ENCODE measurements at places on chromosomes 11 and 22.

DNA sequence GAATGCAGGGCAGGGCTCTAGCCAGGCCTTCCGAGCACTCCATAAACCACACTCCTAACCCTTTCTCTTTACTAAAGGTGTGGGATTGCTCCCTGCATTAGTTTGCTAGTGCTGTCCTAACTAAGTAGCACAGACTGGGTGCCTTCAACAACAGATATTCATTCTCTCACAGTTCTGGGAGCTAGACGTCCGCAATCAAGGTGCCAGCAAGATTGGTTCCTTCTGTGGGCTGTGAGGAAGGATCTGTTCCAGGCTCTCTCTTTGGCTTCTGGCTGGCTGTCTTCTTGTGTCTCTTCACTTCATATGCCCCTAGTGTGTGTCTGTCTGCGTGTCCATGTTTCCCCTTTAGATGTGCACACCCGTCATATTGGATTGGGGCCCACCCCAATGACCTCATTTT, 59.8 kb downstream of the GALNT18 start:
- no peak for DNase-seq

DNA sequence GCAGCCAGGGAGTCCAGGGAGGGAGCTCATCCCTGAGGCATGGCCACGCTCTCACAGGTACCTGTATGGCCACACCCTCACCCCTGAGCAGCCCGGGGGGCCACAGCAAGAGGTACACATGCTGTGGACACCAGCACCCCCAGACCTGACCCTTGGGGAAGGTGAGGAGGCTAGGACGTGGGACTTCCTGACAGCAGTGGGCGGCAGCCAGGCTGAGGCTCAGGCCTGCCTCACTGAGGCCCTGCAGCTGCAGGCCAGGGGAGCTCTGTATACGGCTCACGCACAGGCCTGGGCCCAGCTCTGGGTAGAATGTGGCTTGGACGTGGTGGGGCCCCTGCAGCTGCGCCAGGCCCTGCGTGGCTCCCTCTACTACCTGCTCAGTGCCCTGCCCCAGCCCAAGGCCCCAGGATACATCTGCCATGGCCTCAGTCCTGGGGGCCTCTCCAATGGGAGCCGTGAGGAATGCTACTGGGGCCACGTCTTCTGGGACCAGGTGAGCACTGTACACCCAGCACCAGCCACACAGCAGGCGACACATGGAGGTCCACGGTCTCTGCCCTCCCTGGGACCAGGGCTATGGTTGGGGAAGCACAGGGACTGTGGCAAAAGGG, 1.8 kb downstream of the PGGHG start:
- no peak for DNase-seq

DNA sequence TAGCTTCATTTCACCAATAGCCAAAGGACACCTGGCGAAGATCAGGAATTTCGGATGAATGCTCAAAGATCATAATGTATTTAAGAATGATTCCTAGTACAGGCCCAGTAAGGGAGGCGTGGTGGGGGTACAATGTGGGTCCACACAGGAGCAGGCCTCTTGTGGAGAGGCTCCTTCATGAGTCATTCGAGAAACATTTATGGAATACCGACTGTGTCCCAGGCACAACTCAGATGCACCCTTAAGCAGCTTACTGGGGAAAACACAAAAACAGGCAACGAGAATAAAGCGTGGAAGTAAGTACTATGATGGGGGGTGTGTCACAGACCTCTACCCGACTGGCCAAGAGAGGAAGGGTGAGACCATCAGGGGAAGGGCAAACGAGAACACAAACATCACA, 44.5 kb downstream of the SMCO4 start:
- peak; percentile 31 for DNase-seq

DNA sequence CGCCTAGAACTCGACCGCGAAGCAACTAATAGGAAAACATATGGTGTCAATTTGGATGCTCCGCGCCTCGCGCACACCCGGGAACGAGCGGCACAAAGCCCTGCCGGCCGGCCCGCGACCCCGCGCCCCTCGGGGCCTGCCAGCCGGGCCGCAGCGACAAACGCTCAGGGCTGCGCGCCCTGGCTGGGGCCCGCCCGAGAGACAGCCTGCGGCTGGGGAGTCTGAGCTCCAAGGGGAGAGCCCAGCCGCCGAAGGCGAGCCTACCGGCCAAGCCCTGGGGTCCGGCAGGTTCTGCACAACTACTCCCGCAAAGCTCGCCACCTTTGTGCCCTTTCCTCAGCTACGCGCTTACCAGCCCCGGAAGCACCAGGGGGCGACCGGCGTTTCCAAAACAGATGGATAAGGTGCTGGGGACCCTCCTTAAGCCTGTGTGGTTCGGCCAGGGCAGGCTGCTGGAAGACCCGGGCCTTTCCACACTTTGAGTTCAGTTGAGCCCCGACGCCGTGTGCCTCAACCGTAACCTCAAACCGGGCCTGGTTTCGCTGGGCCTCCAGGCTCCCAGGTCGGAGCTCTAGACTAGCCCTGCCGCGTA, 6.0 kb downstream of the PAX6 start:
- DNase-seq: no peak

- DNase-seq: no peak
Observed at GRCh38 chr11:57815877-57816276, 54.3 kb downstream of the CTNND1 start.

- DNase-seq: no peak
Observed at GRCh38 chr11:3675971-3676370, 4.8 kb upstream of the CHRNA10 start.

GRCh38 chr11:36110668-36111410, 167.0 kb downstream of the LDLRAD3 start:
- no peak for DNase-seq

- no peak for DNase-seq
Observed at GRCh38 chr11:83473743-83474142, 187.6 kb upstream of the CCDC90B start.

- no peak for DNase-seq
Observed at GRCh38 chr11:60378354-60378753, at the start of gene MS4A7. TSS of gene MS4A7 (plus strand) at chr11:60378532. CDS start at chr11:60383142, 4,610 bp downstream.

GRCh38 chr11:76789443-76789719, 6.2 kb downstream of the TSKU start:
- no peak for DNase-seq

DNA sequence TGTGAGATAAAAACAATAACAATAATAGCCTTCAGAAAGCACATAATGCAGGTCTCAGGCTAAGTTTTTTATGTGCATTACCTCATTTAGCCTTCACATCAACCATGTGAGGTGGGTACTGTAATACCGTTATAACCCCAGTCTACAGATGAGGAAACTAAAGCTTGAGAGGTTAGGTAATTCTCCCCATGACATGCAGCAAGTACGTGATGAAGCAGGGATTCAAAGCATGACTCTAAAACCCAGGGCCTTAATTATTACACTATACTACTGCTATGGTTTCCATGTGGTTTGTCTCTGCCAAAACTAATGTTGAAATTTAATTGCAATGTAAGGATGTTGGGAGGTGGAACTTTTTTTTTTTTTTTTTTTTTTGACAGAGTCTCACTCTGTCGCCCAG, 37.7 kb upstream of the FDX1 start:
- DNase-seq: no peak

DNA sequence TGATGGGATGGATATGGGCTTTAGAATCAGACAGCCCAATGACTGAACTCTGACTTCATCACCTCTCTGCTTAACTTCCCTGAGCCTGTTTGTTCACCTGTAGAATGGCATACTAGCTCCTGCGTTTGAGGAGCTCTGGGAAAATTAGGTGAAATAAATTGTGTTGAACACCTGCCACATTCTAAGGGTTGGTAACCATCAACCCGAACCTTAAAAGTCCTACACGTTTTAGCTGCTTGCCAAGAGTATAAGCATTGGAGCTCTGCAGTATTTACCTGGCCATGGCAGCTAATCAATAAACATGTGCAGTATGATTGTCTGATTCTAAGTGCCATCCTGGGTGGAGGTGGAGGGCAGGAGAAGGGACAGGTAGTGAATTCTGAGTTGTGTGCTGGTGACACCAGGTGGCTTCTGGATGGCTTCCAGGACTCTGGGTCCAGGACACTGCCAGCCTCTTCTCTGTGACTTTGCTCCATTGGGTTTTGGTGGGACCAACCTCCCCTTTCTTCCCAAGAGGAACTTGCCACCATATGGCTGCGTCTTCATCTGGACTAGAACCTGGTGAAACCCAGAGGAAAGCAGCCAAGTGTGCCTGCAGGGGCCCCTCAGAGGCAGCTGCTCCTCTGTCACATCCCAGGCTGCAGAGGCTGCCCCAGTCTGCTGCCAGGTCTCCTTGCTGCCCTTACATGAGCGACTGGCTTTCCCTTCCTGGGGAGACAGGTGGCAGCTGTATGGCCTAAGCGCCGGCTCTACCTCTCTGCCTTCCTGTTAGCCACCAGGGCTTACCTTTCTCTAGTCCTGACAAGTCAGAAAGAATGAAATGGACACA, 85.6 kb downstream of the CACNG2 start:
- no peak for DNase-seq

DNA sequence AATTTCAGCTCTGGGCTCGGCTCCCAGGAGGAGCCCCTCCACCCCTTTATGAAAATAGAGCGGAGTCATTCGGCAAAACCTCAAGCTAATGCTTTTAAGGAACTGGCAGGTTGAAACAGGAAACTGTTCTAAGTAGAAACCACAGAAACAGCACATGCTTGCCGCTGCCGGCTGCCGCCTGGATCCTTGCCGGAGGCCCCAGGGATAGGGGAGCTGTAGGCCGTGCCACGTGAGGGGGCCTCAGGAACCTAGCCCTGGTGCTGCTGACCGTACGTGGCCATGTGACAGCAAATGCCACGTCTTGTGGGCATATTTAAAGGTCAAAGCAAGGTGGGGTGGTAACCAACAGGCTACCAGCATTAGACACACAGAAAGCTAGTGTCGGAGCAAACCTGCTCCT, 77.9 kb upstream of the TIMP3 start:
- DNase-seq: peak; percentile 47

DNA sequence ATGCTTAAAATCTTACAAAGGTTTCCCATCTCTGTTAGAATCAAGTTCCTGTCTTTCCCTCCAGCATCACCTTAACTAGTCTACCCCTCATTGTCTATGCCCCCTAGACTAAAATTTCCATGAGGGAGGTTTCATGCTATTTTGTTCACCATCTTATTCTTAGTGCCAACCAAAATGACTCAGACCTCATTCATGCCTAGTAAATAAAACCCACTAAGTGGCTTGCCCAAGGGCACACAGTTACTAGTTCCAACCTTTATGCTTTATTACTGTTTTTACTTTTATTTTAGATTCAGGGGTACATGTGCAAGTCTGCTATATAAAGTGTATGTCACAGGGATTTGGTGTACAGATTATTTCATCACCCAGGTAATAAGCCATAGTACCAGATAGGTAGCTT, 469.1 kb upstream of the FAT3 start:
- DNase-seq: no peak

DNA sequence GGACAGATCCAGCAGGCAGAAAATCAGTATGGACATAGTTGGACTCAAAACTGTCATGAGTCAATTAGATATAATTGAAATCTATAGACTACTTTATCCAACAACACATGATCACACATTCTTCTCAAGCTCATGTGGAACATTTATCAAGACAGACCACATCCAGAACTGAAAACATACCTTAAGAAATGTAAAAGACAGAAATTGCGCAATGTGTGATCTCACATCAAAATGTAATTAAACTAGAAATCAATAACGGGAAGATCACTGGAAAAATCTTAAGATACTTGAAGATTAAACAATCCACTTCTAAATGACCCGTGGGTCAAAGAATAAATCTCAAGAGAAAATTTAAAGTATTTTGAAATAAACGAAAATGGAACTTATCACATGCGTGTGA, 435.3 kb downstream of the OPCML start:
- DNase-seq: no peak

DNA sequence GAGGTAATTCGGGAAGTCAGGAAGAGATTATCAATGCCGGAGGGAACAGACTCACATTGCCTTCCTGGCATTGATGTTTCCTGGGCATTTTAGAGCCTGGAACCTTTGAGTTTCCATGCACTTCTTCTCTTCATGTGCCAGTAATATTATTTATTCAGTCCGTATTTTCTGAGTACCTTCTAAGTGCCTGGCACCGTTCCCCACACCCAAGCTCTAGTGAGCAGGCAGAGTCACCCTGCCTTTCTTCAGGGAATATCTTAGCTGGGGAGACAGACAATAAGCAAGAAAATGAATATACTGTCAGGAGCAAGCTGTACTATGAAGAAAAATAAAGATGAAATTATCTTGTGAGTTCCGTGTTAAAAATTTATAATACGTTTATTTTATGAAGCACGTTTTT, 136.2 kb upstream of the SEZ6L start:
- no peak for DNase-seq

DNA sequence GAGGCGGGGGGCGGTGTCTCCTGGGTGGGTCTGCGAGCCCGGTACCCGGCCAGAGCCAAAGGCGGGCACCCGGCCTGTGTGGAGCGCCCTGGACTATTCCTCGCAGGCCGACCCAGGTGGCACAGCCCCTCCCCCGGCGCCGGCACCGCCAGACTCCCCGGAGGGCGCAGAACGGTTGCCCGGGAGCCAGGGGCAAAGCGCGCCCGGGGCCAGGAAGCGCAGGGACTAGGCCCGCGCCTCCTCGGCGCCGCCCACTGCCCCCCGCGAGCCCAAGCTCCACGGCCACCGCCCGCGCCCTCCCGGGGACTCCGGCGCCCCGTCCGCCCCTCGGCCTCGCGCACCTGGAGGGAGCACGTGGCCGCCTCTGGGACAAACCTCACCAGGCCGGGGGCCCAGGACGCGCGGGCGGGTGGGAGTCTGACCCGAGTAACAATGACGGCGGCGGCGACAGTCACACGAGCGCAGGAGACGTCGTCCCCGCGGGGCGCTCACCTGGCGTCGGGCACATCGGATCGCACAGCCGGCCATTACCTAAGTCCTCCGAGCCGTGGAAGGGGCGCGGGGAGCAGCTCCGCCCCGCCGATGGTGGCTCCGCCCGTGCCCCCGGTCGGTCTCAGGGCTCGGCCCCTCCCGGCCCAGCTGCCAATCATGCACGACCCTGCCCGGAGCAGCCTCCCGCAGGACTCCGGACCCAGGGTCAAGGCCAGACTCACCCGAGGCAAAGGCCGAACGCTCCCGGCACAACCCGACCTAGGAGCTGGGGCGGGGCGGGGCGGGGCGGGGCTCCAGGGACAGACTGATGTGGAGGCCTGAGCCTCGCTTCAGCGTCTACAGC, 7.4 kb downstream of the PLXNB2 start:
- DNase-seq: no peak

GRCh38 chr22:50086526-50086925, 1.3 kb upstream of the MLC1 start:
- no peak for DNase-seq

All from H54 (cell line).